ENCODE measurements at places on chromosomes 11 and 22.

GRCh38 chr11:73998846-73999575 lies 9.9 kb downstream of the UCP3 start:
- H3K27me3 ChIP-seq = no peaks in the 10 kb centered on the region
- H3K4me1 ChIP-seq = peaks cover 75% of the 10 kb centered on the region
- no peak for DNase-seq
- peak overlapping the region; percentile 68 for H3K27ac ChIP-seq

DNA sequence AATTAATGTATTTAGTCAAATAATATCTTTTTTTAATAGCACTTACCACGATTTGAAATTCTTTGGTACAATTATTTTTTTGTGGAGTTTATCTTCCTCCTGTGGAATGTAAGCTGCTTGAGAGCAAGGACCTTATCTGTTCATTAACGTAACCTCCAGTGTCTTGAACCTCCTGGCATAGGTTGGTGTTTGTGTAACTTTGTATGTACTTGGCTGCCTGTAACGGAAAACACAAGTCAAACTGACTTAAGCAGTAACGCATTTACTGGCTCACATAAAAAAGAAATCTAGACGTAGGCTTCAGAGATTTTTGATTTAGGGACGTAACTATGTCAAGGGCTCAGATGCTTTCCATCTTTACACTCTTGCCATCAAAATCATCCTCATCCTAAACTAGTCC lies 56.1 kb downstream of the ARHGEF12 start:
- peaks cover 26% of the 10 kb centered on the region for H3K27me3 ChIP-seq
- no peak for DNase-seq
- no peak overlapping the region for H3K4me3 ChIP-seq
- peaks cover 4% of the 10 kb centered on the region for H3K36me3 ChIP-seq
- no peak overlapping the region for H3K27ac ChIP-seq
- H3K4me1 ChIP-seq = no peaks in the 10 kb centered on the region

GRCh38 chr11:87425391-87425790 lies 387.7 kb downstream of the TMEM135 start:
- no peaks in the 10 kb centered on the region for H3K4me1 ChIP-seq
- no peak overlapping the region for H3K27ac ChIP-seq
- no peak overlapping the region for H3K4me3 ChIP-seq
- no peaks in the 10 kb centered on the region for H3K27me3 ChIP-seq

DNA sequence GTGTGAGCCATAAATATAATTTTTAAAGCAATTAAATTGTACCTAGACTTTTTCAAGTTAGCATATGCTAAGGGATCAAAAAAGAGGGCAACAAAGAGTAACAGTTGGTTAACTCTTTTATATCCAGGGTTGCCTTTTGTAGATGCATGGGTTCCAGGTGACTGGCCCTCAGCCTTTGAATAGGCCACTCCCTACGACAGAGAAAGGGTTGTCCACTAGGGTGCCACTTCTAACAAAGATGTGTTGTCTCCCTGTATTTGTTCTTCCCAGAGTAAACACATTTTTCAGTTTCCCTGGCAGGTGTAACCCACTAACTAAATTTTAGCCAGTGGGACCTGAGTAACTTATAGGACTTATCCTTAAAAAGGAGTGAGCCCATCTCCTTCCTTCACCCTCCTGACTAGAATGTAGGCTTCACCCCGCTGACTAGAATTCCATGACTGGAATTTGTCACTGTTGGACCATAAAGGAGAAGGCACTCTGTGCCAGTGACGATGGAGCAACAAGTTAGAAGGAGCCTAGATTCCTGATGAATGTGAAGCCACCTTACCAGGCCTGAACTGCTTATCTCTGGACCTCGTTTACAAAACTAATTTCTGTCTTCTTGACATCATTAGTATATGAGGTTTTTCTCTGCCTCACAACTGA lies 16.6 kb downstream of the TUG1 start:
- H3K36me3 ChIP-seq = no peaks in the 10 kb centered on the region
- H3K27ac ChIP-seq = no peak overlapping the region
- no peaks in the 10 kb centered on the region for H3K4me1 ChIP-seq
- no peaks in the 10 kb centered on the region for H3K27me3 ChIP-seq
- H3K4me3 ChIP-seq = no peak overlapping the region

- H3K27me3 ChIP-seq = peaks cover 14% of the 10 kb centered on the region
- no peak for DNase-seq
- H3K4me3 ChIP-seq = no peak overlapping the region
- H3K36me3 ChIP-seq = no peaks in the 10 kb centered on the region
These were observed 25.4 kb upstream of the RRAS2 start for GRCh38 chr11:14384338-14384737.

GRCh38 chr11:2508793-2509192 lies 64.0 kb downstream of the KCNQ1 start:
- H3K4me3 ChIP-seq = no peak overlapping the region
- H3K27me3 ChIP-seq = no peaks in the 10 kb centered on the region
- H3K27ac ChIP-seq = no peak overlapping the region
- no peaks in the 10 kb centered on the region for H3K4me1 ChIP-seq
- no peak for DNase-seq

DNA sequence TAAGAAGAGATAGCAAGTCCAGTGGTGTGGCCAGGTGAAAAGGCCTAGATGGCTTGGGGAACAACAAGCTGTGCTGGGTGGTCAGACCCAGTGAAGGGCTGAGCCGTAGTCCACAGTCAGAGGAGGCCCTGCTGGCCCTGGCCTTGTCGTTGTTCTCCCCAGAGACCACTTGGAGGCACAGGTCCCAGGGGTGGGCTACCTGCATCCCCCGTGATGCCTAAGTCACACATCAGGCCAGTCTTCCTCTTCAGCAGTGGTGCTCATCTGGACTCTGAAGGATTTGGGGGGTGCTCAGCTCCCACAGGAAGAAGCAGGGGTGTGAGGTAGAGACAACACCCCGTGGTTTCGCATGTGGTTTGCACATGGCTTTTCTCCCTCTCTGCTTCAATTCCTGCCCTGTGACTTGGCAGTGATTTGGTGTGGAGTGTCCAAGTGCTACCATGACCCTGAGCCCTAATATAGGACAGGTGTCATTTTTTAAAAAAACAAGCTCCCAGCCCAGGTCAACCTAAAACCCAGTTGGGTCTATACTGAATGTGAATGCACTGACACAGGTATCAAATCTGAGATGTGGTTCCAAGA lies 51.0 kb downstream of the ALX4 start:
- peaks cover 6% of the 10 kb centered on the region for H3K4me1 ChIP-seq
- no peak overlapping the region for H3K27ac ChIP-seq
- no peaks in the 10 kb centered on the region for H3K27me3 ChIP-seq
- H3K4me3 ChIP-seq = no peak overlapping the region
- DNase-seq = no peak

GRCh38 chr11:111663820-111664219 lies 61.6 kb downstream of the SIK2 start:
- H3K4me1 ChIP-seq = peaks cover 2% of the 10 kb centered on the region
- DNase-seq = no peak
- H3K36me3 ChIP-seq = peaks cover 7% of the 10 kb centered on the region
- H3K27me3 ChIP-seq = no peaks in the 10 kb centered on the region
- H3K4me3 ChIP-seq = no peak overlapping the region

GRCh38 chr22:33020721-33021120 lies 37.5 kb downstream of the SYN3 start:
- no peak overlapping the region for H3K27ac ChIP-seq
- H3K4me1 ChIP-seq = peaks cover 10% of the 10 kb centered on the region
- H3K36me3 ChIP-seq = no peaks in the 10 kb centered on the region
- H3K4me3 ChIP-seq = no peak overlapping the region
- DNase-seq = no peak

DNA sequence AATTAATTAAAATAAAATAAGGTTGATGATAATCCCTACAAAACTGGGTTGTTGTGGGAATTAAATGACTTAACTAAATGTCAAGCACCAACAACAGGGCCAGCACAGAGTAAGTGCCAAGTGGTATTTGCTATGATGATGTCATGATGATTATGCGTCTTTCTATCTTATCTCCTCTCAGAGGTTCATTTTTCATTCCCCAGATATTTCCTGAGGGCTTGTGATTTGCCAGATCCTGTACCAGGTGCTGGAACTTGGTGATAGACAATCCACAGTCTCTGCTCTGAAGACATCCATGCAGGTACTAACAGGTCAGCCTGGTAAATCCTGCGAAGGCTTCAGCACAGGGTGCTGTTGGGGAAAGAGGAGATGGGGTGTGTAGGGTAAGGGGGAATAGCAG lies 8.1 kb upstream of the MYH9 start:
- H3K4me1 ChIP-seq = peaks cover 37% of the 10 kb centered on the region
- no peak overlapping the region for H3K27ac ChIP-seq
- DNase-seq = no peak
- H3K27me3 ChIP-seq = no peaks in the 10 kb centered on the region
- H3K4me3 ChIP-seq = no peak overlapping the region

DNA sequence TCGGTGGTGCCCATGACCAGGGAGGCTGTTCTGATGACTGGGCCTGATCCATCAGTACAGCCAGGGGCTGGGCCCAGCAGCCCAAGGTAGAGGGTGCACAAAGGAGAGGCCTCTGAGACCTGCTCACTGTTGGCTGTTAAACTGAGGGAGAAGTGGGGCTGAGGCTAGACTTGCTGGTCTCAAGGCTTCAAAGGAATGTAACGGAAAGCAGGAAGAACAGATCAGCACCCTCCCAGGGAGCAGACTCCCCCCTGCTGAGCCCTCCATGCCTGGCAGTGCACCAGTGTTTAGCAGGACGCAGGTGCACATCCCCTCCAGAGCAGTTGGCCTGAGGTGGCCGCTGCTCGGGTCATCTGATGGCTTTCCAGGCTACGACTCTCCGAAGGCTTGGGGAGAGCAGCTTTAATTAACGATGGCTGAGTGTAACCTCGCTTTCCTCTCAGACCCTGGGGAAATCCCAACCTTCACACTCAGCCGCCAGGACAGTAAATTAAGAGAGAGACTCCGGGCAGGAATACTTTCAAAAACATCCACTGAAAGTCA lies 255.7 kb upstream of the NARS2 start:
- DNase-seq = no peak
- H3K4me1 ChIP-seq = no peaks in the 10 kb centered on the region
- H3K27ac ChIP-seq = no peak overlapping the region
- no peaks in the 10 kb centered on the region for H3K36me3 ChIP-seq

DNA sequence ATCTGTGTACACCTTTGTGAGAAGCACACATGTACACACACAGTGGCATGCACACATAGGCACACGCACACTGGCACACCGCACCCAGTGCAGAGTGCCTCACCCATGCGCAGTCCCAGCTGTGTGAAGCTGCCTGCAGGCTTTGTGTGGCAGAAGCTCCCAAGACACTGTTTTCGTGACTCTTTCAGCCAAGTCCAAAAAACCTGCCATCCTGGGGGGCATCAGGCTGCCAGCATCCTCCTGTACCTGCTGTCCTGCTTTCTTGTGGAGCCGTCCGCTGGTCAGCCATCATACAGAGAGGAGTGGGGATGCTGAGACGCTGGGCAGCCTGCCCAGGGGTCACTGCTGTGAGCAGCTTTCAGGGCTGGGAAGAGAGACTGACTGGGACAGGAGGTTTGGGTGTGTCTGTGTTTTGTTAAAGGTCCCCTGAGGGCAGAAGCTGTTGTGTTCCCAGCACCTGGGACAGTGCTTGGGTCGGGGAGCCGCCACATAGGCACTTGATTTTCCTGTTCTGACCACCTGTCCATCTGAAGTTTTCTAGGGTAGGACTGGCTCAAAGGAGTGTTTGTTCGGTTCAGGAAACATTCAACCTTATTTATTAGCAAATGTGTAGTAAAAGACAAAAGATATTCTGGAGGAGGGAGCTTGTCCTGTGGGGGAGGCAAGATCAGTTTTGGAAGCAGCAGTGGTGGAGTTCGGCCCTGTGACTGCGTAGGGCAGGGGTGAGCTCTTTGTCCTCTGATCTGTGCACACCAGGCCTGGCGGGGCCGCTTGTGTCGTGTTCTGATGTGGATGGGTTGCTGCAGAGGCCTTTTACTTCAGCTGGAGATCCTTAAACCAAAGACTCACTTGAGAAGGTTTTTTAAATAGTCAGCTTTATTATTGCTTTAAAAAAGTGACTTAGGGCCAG lies 29.7 kb downstream of the AP2A2 start:
- DNase-seq = no peak
- no peak overlapping the region for H3K4me3 ChIP-seq
- peaks cover 4% of the 10 kb centered on the region for H3K36me3 ChIP-seq
- H3K4me1 ChIP-seq = peaks cover 19% of the 10 kb centered on the region
- no peaks in the 10 kb centered on the region for H3K27me3 ChIP-seq

GRCh38 chr11:129317571-129317970 lies 58.1 kb upstream of the BARX2 start:
- no peak overlapping the region for H3K27ac ChIP-seq
- no peaks in the 10 kb centered on the region for H3K36me3 ChIP-seq
- DNase-seq = no peak
- no peak overlapping the region for H3K4me3 ChIP-seq

GRCh38 chr11:4881860-4882500 lies at the start of gene OR51T1:
Gene OR51T1, plus strand, starts transcription at chr11:4881900. Its CDS starts 0 bp downstream, at chr11:4881900.
- no peaks in the 10 kb centered on the region for H3K27me3 ChIP-seq
- no peak within 1 kb of the TSS for H3K4me3 ChIP-seq
- DNase-seq = no peak
- H3K4me1 ChIP-seq = no peaks in the 10 kb centered on the region
- no peak within 1 kb of the TSS for H3K27ac ChIP-seq

- DNase-seq = peak; percentile 84
- H3K27me3 ChIP-seq = no peaks in the 10 kb centered on the region
- H3K4me1 ChIP-seq = peaks cover 21% of the 10 kb centered on the region
- H3K27ac ChIP-seq = peak overlapping the region; percentile 64
- H3K36me3 ChIP-seq = peaks cover 67% of the 10 kb centered on the region
These were observed 48.5 kb downstream of the APOL1 start for GRCh38 chr22:36301384-36301828.

DNA sequence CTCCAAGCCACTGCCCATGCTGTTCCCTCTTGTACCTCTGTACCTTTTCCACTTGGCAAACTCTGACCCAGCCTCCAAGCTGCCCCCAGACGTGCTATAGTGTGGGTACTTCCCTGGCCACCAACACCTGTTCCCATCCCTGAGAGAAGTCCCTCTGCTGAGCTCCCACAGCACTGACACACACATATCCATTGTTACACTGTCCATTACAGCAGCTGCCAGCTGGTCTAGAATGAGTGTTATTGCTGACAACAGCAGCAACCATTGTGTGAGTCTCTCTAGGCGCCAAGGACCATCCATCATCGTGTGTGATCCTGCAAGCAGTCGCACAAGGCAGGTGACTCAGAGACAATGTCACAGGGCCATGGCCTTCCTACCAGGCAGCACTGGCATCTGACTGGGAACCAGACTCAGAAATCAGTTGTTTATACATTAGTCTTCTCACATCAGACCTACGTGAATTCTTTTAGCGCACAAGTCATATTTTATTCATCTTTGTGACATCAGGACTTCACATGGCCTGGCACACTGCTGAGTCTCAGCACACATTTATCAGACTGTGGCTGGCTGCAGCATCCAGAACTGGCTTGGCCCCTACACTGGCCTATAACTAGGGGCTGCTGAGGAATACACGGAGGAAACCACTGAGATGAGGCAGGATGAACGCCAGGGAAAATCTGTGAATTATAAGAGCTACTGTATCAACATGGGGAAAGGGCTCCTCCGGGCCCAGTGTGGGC lies 56.4 kb downstream of the SGSM3 start:
- no peak for DNase-seq
- peaks cover 5% of the 10 kb centered on the region for H3K4me1 ChIP-seq
- no peaks in the 10 kb centered on the region for H3K27me3 ChIP-seq
- H3K36me3 ChIP-seq = peaks cover 38% of the 10 kb centered on the region

GRCh38 chr22:47190957-47191670 lies 428.7 kb downstream of the TBC1D22A start:
- no peak for DNase-seq
- H3K4me1 ChIP-seq = no peaks in the 10 kb centered on the region
- H3K36me3 ChIP-seq = no peaks in the 10 kb centered on the region
- no peaks in the 10 kb centered on the region for H3K27me3 ChIP-seq

- H3K27me3 ChIP-seq = peaks cover 20% of the 10 kb centered on the region
- H3K4me3 ChIP-seq = no peak overlapping the region
- H3K27ac ChIP-seq = no peak overlapping the region
- DNase-seq = no peak
These were observed 18.2 kb downstream of the LHFPL7 start for GRCh38 chr22:24928322-24928721.

Measured in activated naive CD8-positive, alpha-beta T cell treated with anti-CD3 and anti-CD28 coated beads, Interleukin-2, amount 50 U/mL, for 24 hours (primary cell).